ENCODE measurements at places on chromosomes 13 and 19.

DNA sequence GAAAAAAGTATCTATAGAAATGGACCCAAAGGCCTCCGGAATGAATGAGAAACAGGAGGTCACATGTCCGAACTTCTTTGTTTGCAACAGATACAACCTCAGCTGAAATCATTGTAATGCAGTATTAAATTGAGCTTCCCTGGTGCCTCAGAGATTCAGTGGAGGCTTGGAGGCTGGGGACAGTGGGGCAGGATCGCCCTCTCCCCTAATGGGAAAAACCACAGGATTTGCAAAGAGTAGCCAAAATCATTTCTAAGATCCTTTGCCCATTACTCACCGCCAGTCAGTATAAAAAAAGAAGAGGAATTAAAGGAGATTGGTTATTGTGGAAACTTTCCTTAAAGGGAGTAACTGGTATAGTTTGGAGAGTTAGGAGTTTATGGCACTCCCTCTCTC, 30.4 kb upstream of the IRS2 start:
- DNase-seq, result no peak

DNA sequence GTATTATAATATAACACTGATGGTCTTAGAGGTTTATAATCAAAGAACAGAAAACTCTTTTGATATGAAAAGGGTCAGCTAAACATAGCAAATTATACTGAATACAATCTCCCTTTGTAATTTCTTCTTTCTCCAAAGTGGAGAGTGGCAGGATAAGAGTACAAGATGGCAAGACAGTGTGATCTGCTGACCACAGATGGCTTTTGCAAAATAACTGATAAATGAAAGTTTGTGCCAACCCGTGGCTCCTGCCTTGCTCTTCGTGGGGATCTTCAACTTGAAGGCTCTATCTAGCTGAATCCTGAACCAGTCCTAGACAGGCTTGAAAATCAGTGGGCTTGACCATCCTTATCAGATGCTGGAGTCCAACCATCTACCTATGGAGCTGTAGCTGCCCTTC, 185.7 kb downstream of the VWA8 start:
- DNase-seq, result no peak

- no peak for DNase-seq
Measured at GRCh38 chr13:98144027-98144741, 1.3 kb downstream of the FARP1 start.

GRCh38 chr13:42926043-42926442, 66.0 kb downstream of the EPSTI1 start:
- DNase-seq, result no peak

- no peak for DNase-seq
Measured at GRCh38 chr13:57763689-57764088, 132.1 kb downstream of the PCDH17 start.

- DNase-seq, result no peak
Measured at GRCh38 chr19:48696353-48697010, 711 bp downstream of the FUT2 start.

DNA sequence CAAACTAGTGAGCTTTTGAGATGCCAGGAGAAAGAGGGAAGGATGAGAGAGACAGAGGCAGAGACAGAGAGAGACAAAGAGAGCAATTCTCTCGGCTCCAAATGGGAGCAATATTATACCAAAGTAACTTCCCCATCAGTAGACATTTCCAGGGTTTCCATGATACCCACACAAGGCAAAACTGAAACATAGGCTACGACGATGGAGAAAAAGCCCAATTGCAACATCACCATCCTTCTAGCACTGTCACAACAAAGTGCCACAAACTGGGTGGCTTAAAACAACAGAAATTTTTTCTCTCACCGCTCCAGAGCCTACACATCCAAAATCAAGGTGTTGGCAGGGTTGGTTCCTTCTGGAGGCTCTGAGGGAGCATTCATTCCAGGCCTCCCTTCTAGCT, 81.4 kb downstream of the KCTD12 start:
- DNase-seq, result no peak

DNA sequence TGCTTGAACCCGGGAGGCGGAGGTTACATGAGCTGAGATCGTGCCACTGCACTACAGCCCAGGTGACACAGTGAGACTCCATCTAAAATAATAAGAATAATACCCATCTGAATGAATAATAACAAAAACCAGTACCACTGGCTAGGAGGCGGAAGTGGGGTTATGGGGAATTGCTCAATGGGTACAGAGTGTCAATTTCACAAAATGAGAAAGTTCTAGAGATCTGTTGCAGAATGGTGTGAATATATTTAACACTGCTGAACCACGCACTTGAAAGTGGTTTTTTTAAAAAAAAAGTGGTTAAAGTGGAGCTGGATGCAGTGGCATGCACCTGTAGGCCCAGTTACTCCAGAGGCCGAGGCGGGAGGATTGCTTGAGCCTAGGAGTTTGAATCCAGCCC, 18.5 kb downstream of the KLF2 start:
- no peak for DNase-seq

GRCh38 chr13:103101901-103102300, 35.7 kb upstream of the SLC10A2 start:
- no peak for DNase-seq
